Endodermal cell (in vitro differentiated cells): ENCODE measurements at places on chromosomes 12 and 14. TPM values are rescaled to one million over a fixed set of nuclear protein-coding genes. Genes with fewer than 3 reads are reported as not detected.

DNA sequence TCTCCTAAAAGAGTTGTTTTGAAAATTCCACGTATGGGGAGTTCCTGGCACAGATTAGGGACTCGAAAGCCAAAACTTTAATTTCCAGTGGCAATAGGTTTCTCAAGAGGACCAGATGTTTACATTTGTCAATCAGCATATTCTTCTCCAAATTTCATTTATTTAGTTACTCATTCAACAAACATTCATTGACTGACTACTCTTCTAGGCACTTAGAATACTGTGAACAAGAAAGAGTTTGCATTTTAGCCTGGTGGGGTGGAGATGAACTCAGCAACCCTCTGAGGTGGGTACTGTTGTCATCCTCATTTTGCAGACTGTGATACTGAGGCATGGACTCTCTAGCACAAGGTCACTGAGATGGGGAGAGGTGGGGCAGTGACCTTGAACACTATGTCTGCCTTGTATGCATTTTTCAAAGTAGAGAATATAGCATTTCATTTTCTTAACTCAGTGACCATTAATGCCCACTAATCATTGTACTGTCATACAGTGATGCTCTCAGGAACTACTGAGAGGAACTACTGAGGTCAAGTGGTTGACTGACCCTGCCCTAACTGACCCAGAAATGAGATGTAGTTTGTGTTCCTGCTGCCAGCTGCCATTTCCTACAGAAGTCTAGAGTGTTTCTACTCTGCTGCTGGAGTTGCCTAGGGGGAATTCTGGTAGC, 2.2 kb downstream of the L3HYPDH start:
- DNase-seq = no peak

DNA sequence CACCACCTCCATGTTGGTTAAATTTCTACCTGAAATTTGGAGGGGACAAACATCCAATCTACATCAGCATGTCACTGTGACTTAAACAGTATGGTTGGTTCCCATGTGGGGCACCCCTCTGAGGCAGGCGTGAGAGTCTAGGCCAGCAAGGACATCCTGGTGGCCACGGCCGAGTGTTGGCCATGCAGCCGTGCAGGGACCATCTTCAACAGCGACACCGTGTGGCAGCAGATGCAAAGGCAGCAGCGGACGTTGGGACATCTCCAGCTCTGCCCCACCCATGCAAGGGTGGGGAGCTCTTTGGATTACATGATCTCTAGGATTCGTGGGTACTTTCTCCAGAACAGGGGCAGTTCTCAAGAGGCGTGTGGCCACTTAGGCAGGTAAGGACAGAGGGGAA, 49.8 kb downstream of the NOC4L start:
- peak; percentile 89 for DNase-seq

GRCh38 chr12:104909761-104910160, 48.3 kb downstream of the SLC41A2 start:
- no peak for DNase-seq

The RPGRIP1 gene
- total RNA-seq = not detected in 3 replicates

The HOXC12 gene
- not detected in 2 replicates for total RNA-seq
